Fibroblast of gingiva (primary cell): ENCODE measurements at places on chromosomes 16 and 17.
A peak's percentile ranks its signal among the peaks of the same experiment; 100 is the strongest.

DNA sequence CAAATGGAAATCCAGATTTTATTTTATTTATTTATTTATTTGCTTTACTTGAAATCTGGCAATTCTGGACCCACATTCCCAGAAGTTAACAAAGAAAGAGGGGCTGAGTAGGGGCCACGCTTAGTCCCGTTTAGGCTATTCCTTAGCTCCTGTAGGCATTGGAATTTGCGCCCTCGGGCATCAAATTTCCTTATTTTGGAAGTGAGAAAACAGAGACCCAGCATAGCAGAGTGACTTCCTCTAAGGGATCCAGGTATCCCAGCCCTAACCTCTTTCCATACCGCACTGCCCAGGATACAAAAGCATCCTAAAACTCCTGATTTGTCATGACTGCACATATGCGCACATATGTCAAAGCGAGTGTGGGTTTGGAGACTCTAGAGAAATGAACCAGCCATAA is 19.0 kb upstream of the SMG1 start:
- DNase-seq: no peak

DNA sequence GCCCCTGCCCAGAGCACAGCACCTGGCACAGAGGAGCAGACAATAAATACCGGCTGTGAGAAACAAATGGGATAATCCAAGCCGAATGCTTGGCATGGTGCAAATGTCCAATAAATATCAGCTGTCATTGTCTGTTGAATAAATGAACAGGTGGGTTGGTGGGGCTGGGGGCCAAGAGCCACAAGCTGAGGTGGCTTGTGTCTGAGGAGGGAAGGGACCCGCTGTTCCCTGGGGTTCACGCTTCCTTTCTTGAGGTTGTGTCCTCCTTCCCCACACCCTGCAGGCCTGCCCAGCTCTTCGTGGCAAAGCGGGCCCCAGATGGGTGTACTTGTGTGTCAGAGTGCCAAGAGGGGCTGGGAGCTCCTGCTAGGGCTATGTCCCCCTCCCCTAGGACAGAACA is 38.6 kb downstream of the ARHGAP27 start:
- DNase-seq: no peak

- DNase-seq: peak; percentile 91
Measured at GRCh38 chr17:81871387-81872230, 472 bp upstream of the ARHGDIA start.

- DNase-seq: no peak
Measured at GRCh38 chr17:63277629-63278028, 168.5 kb downstream of the CYB561 start.

GRCh38 chr16:84339311-84339710 is 29.0 kb upstream of the ATP2C2 start:
- DNase-seq: no peak

- DNase-seq: peak; percentile 13
Measured at GRCh38 chr17:16001226-16001897, 1.7 kb downstream of the TTC19 start.

DNA sequence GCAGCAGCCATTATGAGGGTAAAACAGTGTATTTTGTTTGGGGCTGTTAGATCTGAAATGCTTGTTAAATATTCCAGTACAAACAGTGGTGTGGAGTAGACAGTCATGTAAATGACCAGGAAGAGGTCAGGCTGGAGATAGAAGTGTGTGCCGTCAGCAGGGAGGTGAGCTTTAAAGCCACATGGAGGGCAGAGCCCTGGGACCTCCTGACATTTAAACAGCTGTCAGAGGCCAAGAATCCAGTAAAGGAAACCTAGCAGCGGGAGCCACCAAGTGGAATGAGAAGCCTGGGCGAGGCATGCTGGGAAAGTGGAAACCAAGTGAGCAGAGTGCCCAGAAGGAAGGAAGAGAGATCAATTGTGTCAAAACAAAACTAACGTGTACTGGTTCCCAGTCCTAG is 26.8 kb downstream of the C17orf67 start:
- DNase-seq: no peak

- DNase-seq: peak; percentile 69
Measured at GRCh38 chr16:84689111-84689510, 10.7 kb upstream of the USP10 start.

DNA sequence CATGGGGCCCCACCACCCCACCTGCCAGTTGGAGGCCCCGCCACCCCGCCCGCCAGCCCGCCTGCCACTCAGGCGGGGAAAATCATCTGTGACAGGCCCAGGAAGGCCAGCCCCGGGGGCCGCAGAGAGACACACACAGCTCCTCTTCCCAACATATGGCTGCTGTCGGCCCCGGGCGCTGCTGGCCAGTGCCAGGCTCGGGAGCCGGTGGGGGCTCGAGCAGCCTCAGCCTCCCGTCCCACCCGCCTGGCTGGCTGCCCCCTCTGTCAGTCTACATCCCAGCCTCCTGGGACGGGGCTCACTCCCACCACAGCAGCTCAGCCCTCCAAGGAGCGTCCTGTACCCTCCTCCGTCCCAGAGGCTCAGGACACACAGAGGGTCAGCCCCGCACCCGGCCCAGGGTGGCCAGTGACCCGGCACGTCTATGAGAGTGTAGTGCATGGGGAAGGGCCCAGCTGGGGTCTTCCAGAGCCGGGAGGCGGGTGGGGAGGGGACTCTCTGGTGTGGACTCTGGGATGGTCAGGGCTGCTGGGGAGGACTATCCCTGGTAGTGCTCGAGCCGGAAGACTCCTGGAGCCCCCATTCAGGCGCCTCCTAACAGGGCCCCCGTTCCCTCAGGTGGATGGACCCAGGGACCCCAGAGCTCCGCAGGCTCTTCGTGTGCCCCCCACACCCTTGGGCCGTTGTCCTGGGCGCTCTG is 3.6 kb upstream of the PRR35 start:
- no peak for DNase-seq

DNA sequence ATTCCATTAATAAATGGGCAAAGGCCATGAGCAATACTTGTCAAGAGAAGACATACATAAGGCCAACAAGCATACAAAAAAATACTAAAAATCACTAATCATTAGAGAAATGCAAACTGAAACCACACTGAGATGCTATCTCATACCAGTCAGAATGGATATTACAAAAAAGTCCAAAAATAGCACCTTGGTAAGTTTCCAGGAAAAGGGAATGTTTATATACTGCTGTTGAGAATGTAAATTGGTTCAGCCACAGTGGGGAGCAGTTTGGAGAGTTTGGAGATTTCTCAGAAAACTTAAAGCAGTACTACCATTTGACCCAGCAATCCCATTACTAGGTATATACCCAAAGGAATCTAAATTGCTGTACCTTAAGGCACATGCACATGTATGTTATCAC is 467.7 kb downstream of the CDH11 start:
- DNase-seq: no peak

DNA sequence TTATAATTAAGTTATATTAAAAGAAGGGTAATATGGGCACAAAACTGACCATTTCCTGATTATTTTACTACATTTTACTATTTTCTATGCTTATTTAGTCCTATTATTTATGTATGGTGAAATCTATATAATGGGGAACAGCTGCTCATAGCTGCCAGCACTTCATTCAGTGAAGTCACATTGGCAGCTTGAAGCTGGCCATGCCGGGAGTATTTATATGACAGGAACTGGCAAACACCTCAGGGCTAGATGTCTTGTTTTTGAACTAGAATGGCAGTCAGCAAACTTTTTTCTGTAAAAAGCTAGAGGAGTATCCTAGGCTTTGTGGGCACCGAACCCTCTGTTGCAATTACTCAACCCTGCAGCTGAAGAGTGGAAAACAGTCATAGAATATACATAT is 104.1 kb downstream of the CDH13 start:
- DNase-seq: peak; percentile 68

DNA sequence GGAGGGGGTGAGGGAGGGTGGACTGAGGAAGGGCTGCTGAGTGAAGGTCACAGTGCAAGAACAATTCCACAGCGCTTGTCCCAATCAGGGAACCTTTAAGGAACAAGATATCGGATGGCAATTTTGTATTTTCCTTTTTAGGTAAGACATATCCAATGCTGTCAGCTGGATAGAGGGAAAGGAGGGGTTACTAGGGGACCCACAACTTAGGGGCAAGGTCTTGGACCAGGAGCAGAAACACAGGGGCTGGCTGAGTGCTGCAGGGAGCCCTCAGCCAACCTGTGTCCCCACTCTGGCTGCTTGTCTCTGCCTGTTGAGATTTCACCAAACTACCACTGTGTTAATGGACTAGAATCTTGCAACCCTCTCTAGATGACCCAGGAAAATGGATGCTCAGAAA is 47.6 kb downstream of the AKAP1 start:
- no peak for DNase-seq

DNA sequence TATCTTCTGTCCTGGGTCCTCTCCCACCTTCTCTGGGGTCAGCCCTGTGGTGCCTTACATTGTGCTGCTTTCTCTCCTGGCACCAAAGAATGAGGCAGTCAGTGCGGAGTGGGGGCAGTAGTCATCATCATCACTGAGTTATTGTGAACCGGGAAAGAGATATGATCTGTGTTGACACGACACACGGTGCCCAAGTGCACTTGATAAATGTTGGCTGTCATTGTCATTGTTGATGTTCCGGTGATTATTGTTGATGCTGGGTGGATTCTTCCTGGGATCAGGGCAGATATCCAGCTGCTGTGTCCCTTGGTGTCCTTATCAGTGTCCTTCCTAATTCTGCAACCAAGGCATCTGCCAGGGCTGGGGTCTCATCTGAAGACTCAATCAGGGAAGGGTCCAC is 121.7 kb downstream of the ABCC6 start:
- no peak for DNase-seq

- no peak for DNase-seq
Measured at GRCh38 chr16:87671715-87672270, 69.5 kb downstream of the JPH3 start.

- peak; percentile 97 for DNase-seq
Measured at GRCh38 chr17:2982854-2983253, 80.6 kb downstream of the OR1D5 start.

DNA sequence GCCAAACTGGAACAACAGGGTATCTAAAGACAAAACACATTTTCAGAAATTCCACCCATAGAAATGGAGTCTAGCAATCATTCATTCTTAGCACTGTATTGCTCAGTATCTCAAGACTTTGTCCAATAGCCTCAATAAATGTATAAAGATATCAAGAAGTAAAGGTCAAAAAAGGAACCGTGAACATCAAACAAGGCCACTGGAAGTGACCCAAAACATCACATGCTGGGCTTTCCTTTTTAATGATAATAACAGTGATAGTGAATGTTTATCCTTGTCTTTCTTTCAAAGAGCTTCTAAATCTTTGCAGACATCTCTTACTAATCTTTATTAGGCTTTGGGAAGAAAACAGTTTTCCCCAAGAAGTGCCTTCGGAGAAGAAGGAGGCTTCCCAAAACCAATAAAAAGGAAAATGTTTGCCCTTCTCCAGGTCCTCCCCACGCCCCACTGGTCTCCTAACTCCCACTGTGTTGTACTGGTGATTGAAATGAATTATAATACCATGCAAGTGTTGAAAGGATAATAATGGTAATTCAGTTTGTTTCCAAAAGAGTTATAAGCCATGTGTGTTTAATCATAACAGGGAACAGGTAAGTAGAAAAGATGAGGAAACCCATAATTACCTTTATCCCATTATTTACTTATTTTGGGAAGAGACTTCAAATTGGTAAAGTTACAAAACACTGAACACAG is 18.6 kb downstream of the RNF43 start:
- no peak for DNase-seq

- DNase-seq: no peak
Measured at GRCh38 chr17:22265807-22266206, 573.5 kb downstream of the KCNJ18 start.
